ENCODE measurements at places on chromosomes 13 and 19. TPM values are rescaled to one million over a fixed set of nuclear protein-coding genes. Genes with fewer than 3 reads are reported as not detected.
A peak's percentile ranks its signal among the peaks of the same experiment; 100 is the strongest.

Gene PSG3
- not detected for polyA plus RNA-seq

Gene CYP2B6
- 2.7 TPM for polyA plus RNA-seq

Gene ACP7
- polyA plus RNA-seq, result 1.5 TPM

Gene NCR1
- 0.21 TPM for polyA plus RNA-seq

- no peak for DNase-seq
Observed at GRCh38 chr13:79810669-79811068, 329.7 kb downstream of the NDFIP2 start.

DNA sequence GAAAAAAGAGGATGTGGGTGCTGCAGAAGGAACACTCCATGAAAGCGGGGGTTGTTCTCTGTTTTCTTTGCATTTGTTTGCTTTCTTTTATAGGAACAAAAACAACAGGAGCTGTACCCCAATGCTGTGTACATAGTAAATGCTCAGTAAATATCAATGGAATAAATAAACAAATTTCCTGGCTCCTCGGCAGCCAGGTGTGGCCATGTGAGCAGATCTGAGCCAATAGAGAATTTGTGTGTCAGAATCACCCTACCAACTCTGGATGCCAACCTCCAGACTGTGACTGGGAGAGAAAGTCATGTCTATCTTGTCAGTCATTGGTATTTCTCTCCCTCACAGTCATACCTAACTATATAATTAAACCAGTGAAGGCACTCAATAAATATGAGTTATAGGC is 10.6 kb upstream of the CLPP start:
- no peak for DNase-seq

DNA sequence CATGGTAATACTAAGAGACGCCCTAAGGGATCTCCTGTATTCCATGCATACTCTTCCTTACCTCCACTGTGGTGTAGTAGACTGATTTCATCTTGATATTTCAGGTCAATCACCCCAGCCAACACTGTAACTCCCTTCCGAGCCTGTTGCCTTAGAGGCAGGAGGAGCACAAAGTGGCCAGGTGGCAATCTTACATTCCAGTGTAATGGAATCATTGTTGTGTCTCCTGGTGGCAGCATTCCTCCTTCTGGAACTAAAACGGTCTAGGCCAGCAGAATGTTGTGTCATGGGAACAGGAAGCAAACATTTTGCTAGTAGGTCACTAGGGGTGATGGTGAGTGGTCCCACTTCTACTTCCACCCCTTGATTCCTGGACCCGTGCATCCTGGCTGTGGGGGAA is 405.7 kb upstream of the SLC10A2 start:
- no peak for DNase-seq

GRCh38 chr19:14305706-14306105 is 75.5 kb upstream of the ADGRE5 start:
- no peak for DNase-seq

Gene ZNF66
- polyA plus RNA-seq, result 7.7 TPM

- no peak for DNase-seq
Observed at GRCh38 chr13:73803997-73804396, 330.2 kb downstream of the KLF12 start.

GRCh38 chr19:45692187-45693105 is at the start of gene QPCTL:
TSS of gene QPCTL (plus strand) at chr19:45692666. CDS start at chr19:45692704, 38 bp downstream.
- DNase-seq, result peak; percentile 98

DNA sequence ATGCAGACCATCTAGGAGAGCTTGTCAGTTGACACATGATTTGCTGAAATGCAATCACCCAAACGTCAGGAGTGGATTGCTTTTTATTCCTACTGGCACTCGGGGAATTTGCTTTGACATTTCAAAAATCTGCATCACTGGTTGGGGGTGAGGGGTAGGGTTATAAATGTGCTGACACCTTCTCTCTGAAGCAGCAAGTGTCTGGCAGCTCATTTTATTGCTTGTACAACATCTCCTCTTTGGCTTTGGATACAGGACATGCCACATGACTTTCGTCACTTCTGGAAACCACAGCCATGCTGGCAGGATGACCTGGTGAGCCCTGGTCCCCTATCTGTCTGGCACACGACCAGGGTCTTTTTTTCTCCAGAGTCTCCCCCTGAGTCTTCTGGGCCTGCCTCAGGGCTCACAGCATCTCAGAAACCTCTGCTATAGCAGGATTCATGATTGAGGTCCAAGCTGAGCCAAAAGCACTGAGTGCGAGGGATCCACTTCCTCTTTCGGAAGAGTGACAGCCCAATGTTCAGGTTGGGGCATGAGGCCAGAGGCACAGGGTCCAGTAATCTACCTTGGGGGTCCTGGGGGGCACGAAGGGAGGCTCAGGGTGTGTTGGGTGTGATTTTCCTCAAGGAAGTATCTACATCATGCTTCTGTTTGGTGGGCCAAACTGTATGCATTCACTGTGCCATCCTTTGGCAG is 60.1 kb downstream of the HSPH1 start:
- no peak for DNase-seq

- no peak for DNase-seq
Observed at GRCh38 chr13:111880185-111880584, 186.8 kb upstream of the SOX1 start.

DNA sequence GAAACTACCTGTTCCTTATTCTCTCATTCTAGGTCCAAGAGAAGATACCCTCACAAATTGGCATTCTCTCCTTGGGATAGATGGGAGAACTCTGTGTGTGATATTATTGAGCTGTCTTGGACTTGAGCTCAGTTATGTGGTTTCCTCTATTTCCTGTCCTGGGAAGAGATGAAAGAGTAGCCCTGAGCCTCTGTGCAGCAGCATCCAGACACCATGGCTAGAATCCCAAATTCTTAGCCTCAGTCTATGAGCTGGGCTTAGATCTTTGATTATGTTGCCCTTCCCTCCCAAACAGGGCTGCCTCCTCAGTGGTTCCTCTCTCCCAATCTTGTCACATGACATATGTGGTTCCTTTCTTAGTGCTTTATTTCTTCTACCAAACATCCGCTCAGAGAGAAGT is 290.7 kb downstream of the SPRY2 start:
- DNase-seq, result no peak

Gene PRTN3
- polyA plus RNA-seq, result 0.95 TPM

DNA sequence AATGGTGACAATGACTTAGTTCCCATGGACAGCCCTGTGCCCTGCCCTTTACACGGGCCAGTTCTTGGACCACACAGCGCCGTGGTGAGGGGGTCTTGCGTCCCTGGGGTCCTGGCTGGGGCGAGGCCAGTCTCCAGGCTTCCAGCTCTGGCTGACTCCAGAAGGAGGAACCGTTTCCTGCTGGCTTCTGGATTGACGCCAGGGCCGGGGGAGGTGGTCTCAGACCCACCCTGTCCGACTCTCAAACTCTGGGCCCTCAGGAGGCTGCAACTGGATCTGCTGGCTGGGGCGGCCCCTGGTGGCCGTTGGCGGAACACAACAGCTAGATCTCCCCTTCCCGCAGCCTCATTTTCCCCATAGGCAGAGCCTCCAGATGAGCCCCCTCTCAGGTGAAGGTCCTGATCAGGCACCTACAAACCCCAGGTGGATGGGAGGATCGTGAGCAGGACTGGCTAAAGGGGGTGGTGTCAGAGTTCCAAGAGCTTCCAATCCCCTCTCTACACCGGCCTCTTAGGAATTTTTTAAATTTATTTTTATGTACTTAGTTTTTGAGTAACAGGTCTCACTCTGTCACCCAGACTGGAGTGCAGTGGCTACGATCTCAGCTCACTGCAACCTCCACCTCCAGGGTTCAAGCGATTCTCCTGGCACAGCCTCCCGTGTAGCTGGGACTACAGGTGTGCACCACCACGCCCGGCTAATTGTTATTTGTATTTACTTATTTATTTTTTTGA is 8.0 kb downstream of the CCDC194 start:
- no peak for DNase-seq

GRCh38 chr13:75312884-75313520 is 169.0 kb downstream of the TBC1D4 start:
- no peak for DNase-seq

- DNase-seq, result no peak
Observed at GRCh38 chr13:53460796-53461195, 432.2 kb downstream of the OLFM4 start.

GRCh38 chr19:29983568-29983967 is 41.5 kb downstream of the URI1 start:
- DNase-seq, result no peak

Gene LYPD5
- 0.29 TPM for polyA plus RNA-seq

- DNase-seq, result no peak
Observed at GRCh38 chr13:114103801-114104654, 28.4 kb downstream of the RASA3 start.

DNA sequence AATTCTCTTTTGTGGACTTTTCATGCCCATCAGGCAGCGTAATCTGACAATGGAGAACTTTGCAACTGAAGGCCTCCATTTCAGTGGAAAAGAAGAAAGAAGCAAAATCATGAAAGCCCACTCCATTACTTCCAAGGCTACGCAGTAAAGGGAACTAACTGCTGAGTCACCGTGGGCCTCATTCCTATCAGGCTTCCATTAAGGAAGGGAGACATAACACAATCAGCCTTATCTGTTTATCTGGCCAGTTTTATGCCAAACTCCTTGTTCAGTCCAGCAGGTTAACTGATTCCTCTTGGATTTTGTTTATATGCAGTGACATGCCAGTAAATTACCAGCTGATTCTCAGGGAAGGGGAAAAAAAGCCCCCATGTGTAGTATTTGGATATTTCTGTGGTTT is 56.8 kb upstream of the KATNAL1 start:
- DNase-seq, result no peak

DNA sequence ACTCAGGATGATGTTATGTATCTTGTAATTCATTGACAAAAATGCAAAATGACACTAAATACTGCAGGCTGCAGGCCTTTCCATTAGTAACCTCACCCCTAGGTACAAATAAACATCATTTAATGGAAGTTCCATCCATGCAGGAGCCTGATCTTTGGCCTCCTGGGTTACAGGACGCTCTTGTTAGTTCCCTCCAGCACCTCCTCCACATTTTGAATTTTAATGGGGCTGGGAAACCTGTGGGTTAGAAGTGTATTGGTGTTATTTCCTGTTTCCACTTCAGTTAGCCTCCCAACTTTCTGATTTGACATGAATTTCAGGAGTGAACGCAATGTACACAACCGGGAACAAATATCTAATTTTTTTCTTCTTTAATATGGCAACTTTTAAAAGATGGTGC is 237.1 kb upstream of the ARGLU1 start:
- DNase-seq, result no peak

- DNase-seq, result no peak
Observed at GRCh38 chr13:91368101-91368500, 20.6 kb downstream of the MIR17HG start.

Gene CTU1
- 2.8 TPM for polyA plus RNA-seq

DNA sequence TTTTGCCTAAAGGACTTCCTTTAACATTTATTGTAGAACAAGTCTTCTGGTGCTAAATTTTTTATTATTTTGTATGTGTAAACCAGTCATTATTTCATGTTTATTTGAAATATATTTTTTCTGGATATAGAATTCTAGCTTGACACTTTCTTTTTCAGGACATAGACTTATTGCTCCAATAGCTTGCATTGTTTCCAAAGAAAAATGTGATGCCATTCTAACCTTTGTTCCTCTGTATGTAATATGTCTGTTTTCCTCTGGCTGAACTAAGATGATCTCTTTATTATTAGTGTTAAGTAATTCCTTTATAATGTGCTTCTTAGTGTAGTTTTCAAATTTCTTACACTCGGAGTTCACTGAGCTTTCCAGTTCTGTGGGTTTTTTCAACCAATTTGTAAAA is 174.1 kb upstream of the STARD13 start:
- no peak for DNase-seq

DNA sequence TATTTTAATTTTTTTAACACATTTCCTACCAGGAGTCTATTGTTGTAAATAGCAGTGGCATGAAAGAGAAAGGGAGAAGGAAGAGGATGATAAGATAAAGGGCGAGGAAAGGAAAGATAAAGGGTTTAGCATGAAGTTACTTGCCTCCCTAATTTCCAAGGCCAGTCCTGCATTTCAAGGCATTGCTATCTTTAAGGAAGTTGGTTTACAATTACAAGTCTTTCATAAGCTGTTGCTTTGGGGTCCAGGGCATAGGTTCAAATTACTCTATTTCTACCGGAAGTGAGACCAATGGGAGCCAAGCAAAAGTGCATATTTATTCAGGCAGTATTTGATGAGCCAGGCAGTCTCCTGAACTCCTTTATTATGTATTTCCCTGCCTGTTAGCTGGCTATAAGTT is 27.7 kb upstream of the UBL3 start:
- no peak for DNase-seq

- no peak for DNase-seq
Observed at GRCh38 chr13:51457086-51457815, 4.4 kb upstream of the INTS6 start.

DNA sequence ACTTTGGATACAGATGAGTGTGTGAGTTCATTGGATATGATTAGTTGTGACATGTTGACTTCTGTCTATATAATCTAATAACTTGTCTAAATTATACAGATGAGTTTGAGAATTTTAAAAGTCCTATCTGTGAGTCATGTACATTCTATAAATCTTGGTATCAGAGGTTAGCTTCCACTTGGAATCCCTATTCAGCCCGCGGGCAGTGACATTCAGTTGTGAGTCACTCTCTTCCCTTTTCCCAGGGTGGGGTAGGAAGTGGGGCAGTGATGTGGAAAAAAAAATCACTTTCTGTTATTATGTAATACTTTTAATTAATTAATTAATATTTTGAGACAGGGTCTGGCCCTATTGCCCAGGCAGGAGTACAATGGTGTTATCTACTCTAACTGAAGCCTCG is 33.0 kb upstream of the ZNF808 start:
- DNase-seq, result no peak

Gene SPACA4
- polyA plus RNA-seq, result not detected

Gene DBP
- 14.0 TPM for polyA plus RNA-seq

Gene CALR3
- polyA plus RNA-seq, result not detected

DNA sequence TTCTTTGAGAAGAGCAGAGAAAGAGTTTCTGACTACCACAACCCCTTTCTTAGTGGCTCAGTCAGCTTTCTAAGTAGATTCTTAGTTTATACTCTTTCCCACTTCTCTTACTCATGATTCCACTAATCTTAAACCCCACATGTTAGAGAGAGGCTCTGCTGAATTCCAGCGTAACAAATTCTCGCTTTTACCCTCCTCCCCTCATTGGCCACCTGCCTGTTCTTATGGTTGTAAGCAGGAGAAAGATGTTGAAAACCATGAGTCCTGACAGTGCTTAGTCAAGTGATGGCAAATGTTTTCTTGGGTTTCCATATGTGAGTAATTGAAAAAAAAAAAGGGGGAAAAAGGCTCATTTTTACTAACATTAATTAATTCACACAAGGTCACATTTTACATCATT is 125.9 kb downstream of the ZDHHC20 start:
- DNase-seq, result no peak

Measured in left renal cortex interstitium (tissue), 4 donors.